ENCODE measurements at places on chromosomes 1 and 21. TPM values are rescaled to one million over a fixed set of nuclear protein-coding genes. Genes with fewer than 3 reads are reported as not detected.

Gene FMO4
- total RNA-seq: 5.9 TPM

Gene KCNJ9
- not detected for total RNA-seq

Gene OR4F16
- not detected for total RNA-seq

Gene ATAD3C
- total RNA-seq: not detected

Gene CAPZB
- 247 TPM for total RNA-seq
